ENCODE measurements at places on chromosomes 7 and 10.
A peak's percentile ranks its signal among the peaks of the same experiment; 100 is the strongest.

- no peak for DNase-seq
Observed at GRCh38 chr10:130554701-130555410, 418.7 kb downstream of the GLRX3 start.

DNA sequence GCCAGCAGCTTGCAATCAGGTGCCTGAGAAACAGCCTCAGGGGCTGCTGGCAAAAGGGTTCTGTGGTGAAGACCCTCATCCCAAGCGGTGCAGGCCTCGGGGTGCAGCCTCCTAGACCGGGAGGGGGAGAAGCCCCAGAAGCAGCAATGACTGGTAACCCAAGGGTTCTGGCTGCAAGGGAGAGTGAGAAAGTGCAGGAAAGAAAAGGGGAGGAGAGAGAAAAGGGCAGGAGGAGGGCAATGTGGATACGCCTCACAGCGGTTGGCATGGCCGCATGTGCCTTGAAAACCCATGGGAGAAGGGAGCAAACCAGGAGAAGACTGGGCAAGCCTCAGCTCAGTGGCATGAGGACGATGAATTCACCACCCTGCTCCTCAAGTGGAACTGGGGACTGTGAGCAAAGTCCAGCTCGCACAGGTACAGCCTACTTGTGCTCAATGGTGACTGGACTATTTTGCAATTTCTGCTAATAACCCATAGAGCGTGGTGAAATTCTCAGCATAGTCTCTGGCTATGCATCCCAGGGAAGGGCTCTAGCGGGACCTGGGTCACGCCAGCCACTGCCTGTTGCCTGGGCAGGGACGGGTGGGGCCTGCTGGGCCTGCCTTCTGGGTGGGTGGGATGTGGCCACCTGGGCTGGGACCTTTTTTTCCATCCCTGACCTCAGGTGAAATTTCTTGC, 6.2 kb downstream of the CLRN3 start:
- no peak for DNase-seq

- DNase-seq = no peak
Observed at GRCh38 chr7:95691464-95691863, 80.9 kb upstream of the DYNC1I1 start.

DNA sequence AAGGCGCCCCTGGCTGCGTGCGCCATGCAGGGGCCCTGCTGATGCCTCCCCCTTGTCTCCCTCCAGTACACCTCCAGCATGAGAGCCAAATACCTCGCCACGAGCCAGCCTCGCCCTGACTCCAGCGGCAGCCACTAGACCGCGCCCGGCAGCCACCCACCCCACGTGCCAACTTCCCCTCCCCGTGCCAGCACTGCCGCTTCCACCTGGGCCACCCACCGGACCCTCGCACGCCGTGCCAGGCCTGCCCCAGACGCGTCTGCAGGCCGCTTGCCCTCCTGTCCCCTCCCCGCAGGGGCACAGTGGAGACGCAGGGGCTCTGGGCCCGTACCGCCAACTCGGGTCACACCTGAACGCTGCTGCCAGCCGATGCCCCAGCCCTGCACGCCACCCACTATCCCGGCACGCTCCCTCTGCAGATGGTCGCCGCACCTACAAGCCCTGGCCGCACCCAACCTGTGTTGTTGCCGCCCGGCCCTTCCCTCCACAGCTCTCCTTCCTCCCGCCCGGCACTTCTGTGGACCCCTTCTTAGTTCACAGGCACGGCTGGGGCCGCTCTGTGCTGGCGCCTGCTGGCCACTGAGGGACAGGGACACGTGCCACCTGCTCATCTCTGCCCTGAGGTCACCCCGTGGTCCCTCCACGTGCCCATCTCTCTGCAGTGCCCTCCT, 26.3 kb upstream of the AMZ1 start:
- peak; percentile 40 for DNase-seq

DNA sequence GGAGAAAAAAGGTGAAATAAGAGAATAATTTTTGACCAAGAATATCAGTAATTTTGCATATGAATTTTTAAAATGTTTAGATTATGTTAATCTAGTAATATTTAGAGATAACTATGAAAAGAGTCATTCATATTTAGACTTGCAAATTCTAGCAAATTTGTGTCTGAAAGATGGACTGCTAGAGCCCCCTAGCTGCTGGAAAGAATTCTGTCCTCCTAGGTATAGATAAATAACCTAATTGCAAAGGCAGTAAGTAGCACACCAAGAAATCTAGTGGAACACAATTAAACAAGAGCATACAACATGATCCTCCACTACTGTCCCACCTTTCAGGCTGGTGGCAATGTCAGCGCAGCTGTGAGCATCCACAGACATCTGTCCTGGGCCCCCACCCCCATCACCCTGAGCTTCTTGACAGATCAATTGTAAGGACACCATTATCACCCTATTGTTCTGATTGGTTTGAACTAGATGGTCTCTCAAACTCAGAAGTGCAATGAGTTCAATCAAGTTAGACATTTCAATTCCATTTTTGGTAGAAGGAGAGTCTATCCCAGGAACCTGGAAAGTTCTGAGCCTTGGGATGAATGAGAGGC, 15.0 kb upstream of the GFRA1 start:
- DNase-seq = peak; percentile 26

- no peak for DNase-seq
Observed at GRCh38 chr10:104483582-104483981, 129.9 kb downstream of the CFAP58 start.

DNA sequence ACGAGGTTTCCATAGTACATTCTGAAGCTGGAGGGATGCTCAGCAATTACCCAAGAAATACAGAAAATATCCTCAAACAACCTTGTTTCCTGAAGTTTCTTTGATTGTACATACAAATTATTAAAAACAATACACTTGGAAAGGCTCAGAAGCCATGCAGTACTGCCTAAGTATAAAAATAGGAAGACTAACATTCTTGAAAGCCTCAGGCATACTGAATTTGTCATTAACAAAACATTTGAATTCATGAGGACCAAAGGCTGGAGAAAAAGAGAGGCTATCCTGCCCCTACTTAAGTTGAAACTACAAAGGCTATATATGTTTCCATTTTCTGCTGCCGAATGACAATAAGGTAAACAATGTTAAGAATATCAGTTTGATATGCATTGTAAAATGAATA, 54.3 kb upstream of the SGCE start:
- DNase-seq = no peak

DNA sequence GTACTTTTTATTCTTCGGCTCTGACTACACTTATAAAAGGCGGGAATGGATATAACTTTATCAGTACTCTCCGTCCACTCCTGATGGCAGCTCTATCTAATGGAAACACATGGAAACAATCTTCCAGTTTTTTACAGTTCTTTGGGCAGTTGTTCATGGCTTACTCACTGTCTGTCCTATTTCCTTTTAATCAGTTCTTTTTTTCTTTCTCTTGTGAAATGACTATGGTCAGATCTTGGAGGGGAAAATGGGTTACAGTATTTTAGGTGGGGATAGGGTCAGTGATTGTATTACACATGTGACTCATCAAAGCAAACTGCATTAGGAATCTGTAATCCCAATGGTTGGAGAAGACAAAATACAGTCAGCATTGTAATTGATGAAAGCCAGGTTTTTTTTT, 112.4 kb downstream of the BICC1 start:
- no peak for DNase-seq

All from BE2C (cell line).